ENCODE measurements at places on chromosomes 13 and 19. TPM values are rescaled to one million over a fixed set of nuclear protein-coding genes. Genes with fewer than 3 reads are reported as not detected.

Gene FKBP8
- total RNA-seq, result 178 TPM

Gene LDLR
- 28.5 TPM for total RNA-seq

Gene SYCN
- not detected for total RNA-seq

Gene ZNF100
- total RNA-seq, result 13.0 TPM

Gene TMEM255B
- total RNA-seq, result not detected

Gene AMER2
- total RNA-seq, result 143 TPM

Gene PDX1
- not detected for total RNA-seq

Gene LILRB1
- not detected for total RNA-seq

Gene CYP4F8
- total RNA-seq, result not detected

Gene ZNF442
- 4.9 TPM for total RNA-seq

Gene EMC10
- total RNA-seq, result 53.4 TPM

Gene EDDM13
- total RNA-seq, result not detected

Gene CACNA1A
- total RNA-seq, result 39.5 TPM

Gene TMIGD2
- total RNA-seq, result not detected

Gene ATCAY
- total RNA-seq, result 86.0 TPM

Gene PRX
- total RNA-seq, result 1.2 TPM

Gene CGB2
- not detected for total RNA-seq

Gene KRTDAP
- not detected for total RNA-seq

Gene ELANE
- not detected for total RNA-seq

Gene FFAR2
- total RNA-seq, result under 0.01 TPM

Gene GPR18
- total RNA-seq, result not detected

Gene MEF2B
- total RNA-seq, result not detected

Gene ADAMTSL5
- total RNA-seq, result under 0.01 TPM

Gene OR7C1
- not detected for total RNA-seq

Gene RINL
- total RNA-seq, result 5.3 TPM

Gene SLC46A3
- 2.9 TPM for total RNA-seq

Gene ZNF528
- 48.1 TPM for total RNA-seq

Gene FBN3
- 28.1 TPM for total RNA-seq

Gene SCAF1
- 9.4 TPM for total RNA-seq

Gene TBXA2R
- total RNA-seq, result 0.41 TPM

Gene SIGLEC5
- under 0.01 TPM for total RNA-seq

Gene CACNG7
- total RNA-seq, result 4.9 TPM

Gene ZNF724
- total RNA-seq, result 24.1 TPM

Gene ZSCAN22
- total RNA-seq, result 2.0 TPM

Gene SOX1
- 4.5 TPM for total RNA-seq

Gene PEAK3
- total RNA-seq, result under 0.01 TPM

Gene RGL3
- 0.41 TPM for total RNA-seq
